ENCODE measurements at places on chromosomes 12 and 14.

DNA sequence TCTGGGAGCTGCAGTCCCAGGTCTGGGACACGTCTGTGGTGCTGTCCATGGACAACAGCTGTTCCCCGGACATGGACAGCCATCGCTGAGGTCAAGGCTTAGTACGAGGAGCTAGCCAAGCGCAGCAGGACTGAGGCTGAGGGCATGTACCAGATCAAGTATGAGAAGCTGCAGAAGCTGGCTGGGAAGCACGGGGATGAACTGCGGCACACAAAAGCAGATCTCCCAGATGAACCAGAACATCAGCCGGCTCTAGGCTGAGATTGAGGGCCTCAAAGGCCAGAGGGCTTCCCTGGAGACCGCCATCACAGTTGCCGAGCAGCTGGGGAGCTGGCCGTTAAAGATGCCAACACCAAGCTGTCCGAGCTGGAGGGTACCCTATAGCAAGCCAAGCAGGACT is 375.3 kb downstream of the SEC23A start:
- no peak for DNase-seq

- no peak for DNase-seq
Measured at GRCh38 chr14:69342928-69343525, 55.1 kb downstream of the ERH start.

DNA sequence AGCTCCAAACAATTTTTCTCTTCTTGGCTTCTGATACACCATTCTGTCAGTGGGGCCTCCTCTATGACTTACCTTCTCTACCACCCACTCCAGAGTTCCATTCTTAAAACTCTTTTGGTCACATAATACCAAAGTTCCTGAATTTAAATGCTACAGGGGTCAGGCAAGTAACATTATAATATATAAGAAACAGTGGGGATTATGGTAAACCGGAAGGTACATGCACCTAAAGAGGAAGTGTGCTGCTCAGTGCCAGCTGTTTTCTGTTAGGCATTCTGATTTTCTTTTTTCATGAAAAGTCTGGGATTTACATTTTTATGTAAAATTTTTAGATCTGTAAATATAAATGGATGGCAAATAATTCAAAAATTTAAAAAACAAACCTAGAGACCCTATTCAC is 39.9 kb downstream of the SOS2 start:
- no peak for DNase-seq

GRCh38 chr14:86104691-86105265 is 574.8 kb downstream of the FLRT2 start:
- no peak for DNase-seq

DNA sequence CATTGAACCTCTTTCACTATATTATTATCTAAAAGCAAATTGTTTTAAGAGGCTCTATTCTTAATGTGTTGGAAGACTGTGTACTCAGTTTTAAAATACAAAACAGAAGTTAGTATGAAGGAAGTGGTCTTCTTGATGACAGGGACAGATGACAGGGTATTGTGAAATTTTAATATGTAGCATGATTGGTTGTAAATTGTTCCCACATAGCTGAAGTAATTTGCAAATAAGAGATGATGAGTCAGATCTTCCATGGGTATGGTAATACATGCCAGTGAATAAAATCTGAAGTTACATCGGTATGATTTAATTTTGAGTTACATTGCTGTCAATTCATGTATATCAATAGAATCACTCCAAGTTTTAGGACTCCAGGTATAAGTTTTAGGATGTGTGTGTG is 454.8 kb downstream of the AEBP2 start:
- DNase-seq: no peak

GRCh38 chr12:83224012-83224411 is 537.3 kb downstream of the TMTC2 start:
- no peak for DNase-seq

- DNase-seq: no peak
Measured at GRCh38 chr12:6322352-6322751, 11.9 kb downstream of the PLEKHG6 start.

- DNase-seq: no peak
Measured at GRCh38 chr14:82720946-82721345, 1187.3 kb upstream of the SEL1L start.

- DNase-seq: no peak
Measured at GRCh38 chr14:97706819-97707218, 909.6 kb downstream of the VRK1 start.

GRCh38 chr12:170371-171225 is 43.4 kb downstream of the SLC6A12 start:
- no peak for DNase-seq

GRCh38 chr12:124157406-124157805 is 137.5 kb upstream of the RFLNA start:
- DNase-seq: no peak

GRCh38 chr14:93105362-93105761 is 10.4 kb downstream of the ITPK1 start:
- DNase-seq: no peak

DNA sequence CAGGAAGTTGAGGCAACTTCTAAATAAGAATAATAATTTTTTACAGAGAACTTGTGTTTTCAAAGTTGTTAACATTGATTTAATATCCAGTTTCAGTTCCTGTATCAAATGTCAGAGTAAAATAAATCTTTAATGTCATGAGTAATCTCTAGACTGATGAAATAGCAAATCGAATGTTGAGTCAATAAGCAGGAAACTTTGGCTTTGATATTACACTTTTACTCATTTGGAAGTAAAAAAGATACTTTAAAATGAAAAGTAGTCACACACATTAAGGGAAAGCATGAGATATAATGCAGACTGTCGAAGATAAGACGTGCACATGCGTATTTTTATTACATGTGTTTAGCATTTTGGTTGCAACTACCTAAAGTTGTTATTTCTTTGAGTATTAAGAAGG is 78.2 kb upstream of the PTGDR start:
- no peak for DNase-seq

- no peak for DNase-seq
Measured at GRCh38 chr14:65304239-65304638, 108.3 kb upstream of the FUT8 start.

- no peak for DNase-seq
Measured at GRCh38 chr14:70514168-70515069, 20.4 kb downstream of the ADAM20 start.

- DNase-seq: no peak
Measured at GRCh38 chr14:81102217-81102616, 118.5 kb downstream of the GTF2A1 start.

DNA sequence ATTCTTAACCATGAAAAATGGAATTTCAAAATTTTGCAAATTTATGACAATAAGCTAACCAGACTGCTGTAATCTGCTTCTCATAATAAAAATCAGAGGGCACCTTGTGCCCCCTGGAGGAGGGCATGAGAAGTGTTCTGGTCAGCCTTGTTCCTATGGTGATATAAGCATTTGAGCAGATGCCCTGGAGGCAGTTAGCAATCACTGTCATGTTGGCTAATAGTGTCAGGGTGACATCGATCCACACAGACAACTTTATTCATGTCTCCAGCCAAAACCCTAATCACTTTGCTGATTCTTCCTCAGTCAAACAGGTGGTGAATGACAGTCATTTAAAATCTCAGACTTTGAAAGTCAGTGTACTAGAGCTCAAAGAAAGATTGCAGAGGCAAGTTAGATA is 943.0 kb downstream of the GALC start:
- DNase-seq: no peak

DNA sequence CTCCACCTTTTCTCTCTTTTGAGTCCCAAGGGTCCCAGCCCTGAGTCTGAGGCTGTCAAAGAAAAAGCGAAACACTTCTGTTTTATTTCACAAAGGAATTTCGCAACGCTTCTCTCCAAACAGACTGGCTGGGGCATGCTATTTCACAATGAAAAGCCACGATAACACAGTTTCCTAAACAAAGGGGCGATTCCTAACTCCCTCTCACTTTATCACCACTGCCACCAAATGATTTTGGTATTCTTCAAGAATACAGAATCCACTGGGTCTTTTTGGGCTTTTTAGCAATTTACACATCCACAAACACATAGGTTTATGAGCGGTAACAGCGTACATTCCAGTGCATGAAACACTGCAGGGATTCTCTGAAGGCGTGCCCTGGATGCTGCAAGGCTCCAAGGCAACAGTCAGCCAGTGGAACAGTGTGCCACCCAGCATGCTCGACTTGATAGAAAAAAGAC is 161.2 kb downstream of the DAD1 start:
- DNase-seq: no peak

GRCh38 chr14:36618641-36619040 is 36.2 kb upstream of the NKX2-8 start:
- no peak for DNase-seq

GRCh38 chr12:109737631-109738030 is 24.0 kb downstream of the FAM222A start:
- DNase-seq: no peak

DNA sequence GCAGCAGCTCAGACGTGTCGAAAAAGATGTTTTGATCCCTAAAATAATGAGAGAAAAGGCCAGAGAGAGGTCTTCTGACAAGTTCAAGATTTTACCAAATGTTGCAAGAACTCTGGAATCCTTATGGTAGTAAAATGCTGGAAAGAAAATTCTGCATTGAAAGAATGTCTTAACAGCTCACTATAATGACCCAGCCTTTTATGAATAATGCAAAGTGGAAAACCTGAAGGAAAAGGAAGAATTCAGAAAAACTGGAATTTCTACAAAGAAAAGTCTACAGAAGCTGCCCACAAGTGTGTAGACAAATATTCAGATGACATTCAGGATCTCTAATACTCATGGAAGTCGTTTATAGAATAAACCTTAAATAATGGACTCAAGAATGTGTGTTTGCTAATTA is 1.8 kb upstream of the CCDC88C start:
- no peak for DNase-seq

DNA sequence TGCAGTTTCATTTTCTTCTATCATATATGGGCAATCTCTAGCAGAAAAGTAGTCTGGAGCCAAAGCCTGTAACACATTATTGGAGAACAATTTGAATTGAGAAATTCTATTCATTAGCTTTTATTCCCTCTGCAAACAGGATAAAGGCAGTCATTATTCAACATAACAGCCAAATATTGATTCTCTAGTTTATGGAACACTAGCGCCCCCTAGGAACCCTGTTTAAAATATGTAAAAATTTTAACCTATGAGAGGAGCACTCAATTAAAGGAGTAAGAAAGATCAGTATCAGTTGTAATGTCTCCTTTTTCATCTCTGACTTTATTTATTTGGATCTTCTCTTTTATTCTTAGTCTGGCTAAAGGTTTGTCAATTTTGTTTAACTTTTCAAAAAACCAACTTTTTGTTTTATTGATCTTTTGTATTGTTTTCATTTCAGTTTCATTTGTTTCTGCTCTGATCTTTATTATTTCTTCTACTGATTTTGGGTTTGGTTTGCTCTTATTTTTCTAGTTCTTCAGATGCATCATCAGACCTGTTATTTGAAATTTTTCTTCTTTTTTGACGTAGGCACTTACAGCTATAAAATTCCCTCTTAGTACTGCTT is 4.8 kb upstream of the LMNTD1 start:
- DNase-seq: no peak

DNA sequence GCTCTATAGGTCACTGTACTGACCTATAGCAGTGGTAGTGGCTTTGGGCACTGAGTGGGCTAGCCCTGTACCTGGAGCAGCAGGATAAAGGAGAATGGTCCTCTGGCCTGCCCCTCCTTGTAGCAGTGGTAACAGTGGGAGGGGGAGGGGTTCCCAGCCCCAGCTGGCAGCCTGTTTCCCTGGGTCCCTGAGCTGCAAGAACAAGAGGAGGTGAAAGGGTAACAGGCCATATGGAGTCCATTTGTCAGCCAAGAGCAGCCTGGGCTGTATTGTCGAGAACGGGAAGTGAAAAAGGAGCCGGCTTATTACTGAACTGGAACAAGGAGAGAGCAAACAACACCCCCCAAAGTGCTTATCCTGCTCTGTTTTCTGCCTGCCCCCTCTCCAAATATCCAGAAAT is 73.8 kb upstream of the SRSF5 start:
- no peak for DNase-seq

GRCh38 chr14:62743560-62743959 is 301.7 kb downstream of the KCNH5 start:
- no peak for DNase-seq

- DNase-seq: no peak
Measured at GRCh38 chr14:70048313-70048654, 140.5 kb downstream of the SLC8A3 start.

- DNase-seq: no peak
Measured at GRCh38 chr12:86456241-86456640, 200.1 kb upstream of the MGAT4C start.

DNA sequence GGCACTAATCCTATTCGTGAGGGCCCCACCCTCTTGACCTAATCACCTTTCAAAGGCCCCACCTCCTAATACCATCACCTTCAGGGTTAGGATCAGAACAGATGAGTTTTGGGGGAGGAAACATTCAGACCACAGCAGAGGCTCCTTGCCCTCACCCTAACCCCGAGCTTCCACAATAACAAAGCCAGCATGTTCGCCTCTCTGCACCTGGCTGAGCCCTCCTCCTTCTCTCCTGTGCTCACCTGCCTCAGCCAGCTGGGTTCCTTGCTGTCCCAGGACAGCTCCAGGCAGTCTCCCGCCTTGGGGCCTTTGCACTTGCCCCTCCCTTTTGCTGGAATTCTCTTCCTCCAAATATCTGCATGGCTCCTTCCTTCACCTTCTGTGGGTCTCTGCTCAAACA is 9.7 kb upstream of the RAN start:
- DNase-seq: no peak

DNA sequence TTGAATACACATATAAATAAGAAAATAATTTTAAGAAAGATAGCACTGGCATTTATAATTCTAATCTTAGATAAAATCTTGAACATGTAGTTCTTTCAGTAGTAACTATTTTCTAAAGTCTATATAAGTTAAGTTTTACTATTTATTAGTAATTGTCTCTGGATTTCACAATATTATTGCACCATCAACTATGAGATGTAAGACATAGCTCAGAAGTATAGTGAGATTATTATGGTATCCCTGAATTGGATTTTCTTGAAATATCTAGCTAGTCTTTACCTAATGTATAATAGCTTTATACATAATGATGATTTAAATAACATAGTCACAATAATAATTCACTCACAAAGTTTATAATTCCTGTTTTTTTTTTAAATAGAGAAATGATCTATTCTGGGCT is 6.7 kb downstream of the CLEC12A start:
- DNase-seq: no peak

DNA sequence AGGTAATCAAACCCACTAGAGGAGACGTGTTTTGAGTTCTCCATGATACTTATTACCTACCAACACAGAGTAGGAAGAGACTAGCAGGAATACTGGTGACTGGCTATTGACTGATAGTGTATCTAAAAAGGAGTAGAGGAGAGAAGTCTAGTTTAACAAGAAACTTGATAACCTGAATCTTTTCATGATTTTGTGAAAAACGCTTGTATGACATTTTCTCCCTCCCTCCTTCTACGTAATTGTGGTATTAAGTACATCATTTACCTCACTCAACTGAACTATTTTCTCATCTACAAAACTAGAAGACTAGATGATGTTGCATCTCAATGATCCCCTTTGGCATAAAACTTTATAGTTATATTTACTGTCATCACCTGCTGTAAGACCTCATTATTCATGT is 107.4 kb downstream of the PPP1R12A start:
- DNase-seq: no peak

DNA sequence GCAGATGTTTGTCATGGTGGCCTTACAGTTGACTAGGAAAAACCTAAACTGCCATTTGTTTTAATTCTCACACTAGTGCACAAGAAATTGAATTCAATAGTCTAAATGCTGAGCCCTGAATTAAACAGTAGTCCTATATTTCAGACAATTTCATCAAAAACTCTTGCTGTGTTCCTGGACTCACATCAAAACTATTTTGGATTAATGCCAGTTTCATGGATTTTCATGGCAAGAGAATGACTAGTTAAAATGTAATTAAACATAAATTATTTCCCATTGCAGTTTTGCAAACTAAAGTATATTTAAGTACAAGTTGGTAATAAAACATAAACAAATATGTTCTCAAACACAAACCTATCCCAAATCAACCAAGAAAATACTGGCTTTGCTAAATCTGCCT is 468.0 kb upstream of the PRICKLE1 start:
- no peak for DNase-seq
